Right kidney (tissue), 9 donors: ENCODE measurements at places on chromosomes 6 and 20.
A peak's percentile ranks its signal among the peaks of the same experiment; 100 is the strongest.

GRCh38 chr6:152478377-152479010 lies 158.7 kb downstream of the SYNE1 start:
- no peak for DNase-seq

DNA sequence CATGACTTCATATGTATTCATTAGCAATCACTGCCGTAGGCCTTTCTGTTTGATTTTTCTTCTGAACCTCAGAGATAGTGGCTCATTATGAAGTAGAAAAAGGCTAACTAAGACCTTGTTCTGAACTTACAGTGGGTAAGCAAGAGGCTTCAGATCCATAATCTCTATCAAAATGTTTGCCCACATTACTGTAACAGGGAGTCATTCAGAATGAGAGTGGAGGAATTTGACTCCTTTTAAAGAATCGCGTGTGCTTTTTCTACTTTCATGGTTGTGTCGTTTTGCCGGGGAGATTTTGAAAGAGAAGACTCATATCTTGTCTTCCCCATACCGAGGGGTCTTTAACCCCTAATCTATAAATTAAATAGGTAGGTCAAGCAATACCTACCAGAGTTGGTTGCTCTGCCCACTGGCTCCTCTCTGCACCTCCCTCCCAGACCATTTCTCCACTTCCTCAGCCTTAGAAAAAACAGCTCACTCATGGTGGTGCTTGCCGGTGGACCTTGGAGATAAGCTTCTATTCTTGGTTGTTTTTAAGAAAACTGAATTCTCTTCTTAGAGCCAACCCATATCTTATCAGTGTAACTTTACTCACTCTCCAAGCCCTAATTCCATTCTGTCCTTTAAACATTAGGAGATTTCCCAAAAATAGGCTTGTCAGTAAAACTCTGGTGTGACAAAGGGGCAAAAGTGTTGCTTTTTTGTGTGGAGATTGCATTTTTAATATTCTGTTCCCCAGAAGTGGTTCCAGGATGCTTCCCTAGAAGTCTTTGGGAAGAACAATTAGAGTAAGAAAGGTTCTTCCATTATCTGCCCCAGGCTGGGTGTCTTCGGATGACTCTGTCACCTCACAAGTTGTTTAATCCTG lies 56.6 kb downstream of the E2F3 start:
- DNase-seq = no peak

- DNase-seq = no peak
Observed at GRCh38 chr6:30802731-30803130, 58.4 kb upstream of the IER3 start.

DNA sequence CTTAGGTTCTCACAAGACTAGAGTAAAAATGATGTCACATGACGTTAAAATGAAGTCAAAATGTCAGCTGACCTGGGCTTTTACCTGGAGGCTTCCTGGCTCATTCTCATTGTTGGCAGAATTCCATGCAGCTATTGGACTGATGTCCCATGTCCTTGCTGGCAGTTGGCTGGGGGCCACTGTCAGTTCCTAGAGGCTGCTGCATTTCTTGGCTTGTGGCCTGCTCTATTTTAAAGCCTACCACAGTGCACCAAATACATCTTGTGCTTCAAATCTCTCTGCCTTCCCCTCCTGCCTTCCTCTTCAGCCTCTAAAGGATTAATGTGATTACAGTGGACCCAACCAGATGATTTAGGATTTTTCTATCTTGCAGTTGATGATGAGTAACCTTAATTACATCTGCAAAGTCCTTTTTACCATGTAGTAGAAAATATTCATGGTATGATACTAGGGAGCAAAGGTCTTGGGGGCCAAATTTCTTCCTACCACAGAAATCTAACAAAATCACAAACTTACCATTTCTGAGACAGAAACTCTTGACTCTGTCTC lies 81.9 kb downstream of the FIG4 start:
- DNase-seq = no peak

DNA sequence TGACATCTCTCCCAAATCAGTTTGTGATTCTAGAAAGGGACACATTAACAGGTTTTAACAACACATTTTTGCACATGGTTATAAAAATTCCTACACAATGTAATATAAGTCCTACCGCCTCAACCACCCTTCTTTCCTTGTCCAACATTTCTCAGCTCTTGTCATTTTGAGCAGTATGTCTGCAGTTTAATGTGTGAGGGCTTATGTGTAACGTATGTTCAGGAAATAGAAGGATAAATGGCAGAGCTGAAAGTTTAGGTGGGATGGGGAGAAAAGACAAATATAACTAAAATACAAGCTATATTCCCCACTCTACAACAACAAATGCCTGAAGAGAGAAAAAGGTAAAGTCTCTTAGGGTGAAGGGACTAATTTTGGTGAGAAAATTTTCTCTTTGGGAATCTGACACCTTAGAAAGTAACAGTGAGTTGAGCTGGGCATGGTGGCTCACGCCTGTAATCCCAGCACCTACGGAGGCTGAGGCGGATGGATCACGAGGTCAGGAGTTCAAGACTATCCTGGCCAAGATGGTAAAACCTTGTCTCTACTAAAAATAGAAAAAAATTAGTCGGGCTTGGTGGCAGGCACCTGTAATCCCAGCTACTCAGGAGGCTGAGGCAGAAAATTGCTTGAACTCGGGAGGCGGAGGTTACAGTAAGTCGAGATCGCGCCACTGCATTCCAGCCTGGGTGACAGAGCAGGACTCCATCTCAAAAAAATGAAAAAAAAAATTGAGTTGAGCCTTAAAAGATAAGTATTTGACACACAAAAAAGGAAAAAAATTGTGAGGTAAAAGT lies 5.1 kb downstream of the PNRC1 start:
- DNase-seq = no peak

- no peak for DNase-seq
Observed at GRCh38 chr6:166377721-166378120, 5.0 kb downstream of the MPC1 start.

GRCh38 chr6:82686719-82687118 lies 323.1 kb downstream of the TPBG start:
- no peak for DNase-seq

GRCh38 chr20:47284373-47284772 lies 72.1 kb downstream of the ZMYND8 start:
- DNase-seq = no peak

GRCh38 chr20:29497261-29497671 lies 1760.2 kb upstream of the DEFB115 start:
- DNase-seq = no peak

- DNase-seq = no peak
Observed at GRCh38 chr20:36791862-36792261, 18.3 kb upstream of the DSN1 start.

- no peak for DNase-seq
Observed at GRCh38 chr6:28003059-28003458, 46.0 kb downstream of the OR2B6 start.

DNA sequence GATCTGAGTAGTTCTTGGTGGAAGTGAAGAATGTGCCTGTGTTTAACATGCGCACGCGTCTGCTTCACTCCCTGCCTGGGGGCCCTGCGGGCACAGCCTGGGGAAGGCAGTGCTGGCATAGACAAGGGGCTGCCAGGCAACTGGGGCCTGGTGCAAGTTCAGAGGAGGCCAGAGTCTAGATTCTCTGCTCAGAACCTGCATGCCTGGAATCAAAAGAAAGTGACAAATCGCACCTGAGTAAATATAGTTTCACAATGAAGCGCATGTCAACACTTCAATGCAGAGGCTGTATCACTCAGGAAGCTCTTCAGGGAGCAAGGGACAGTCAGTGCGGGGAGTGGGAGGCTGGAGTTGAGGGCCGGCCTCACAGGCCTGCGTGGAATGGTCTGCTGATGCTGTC lies 24.2 kb upstream of the PPP1R14C start:
- peak; percentile 37 for DNase-seq

GRCh38 chr6:53834132-53834531 lies 39.3 kb downstream of the LRRC1 start:
- DNase-seq = no peak

- no peak for DNase-seq
Observed at GRCh38 chr20:10282979-10283456, 64.4 kb downstream of the SNAP25 start.

DNA sequence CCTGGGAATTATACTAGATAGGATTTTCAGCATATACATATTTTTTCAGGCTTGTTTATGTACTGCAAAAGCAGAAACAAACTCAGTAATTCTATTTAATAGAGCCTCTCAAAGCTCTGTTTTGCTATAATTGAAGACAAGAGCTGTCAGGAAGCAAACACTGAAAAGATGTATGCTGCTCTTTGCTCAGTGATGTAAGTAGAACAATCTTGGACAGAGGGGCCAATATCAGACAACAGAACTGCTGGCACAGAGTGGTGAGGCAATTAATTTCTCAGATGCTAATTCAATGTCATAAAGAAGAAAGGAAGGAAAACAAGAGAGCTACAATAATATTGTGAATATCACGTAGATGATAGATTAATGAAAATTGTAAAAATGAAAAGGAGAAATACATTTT lies 663.3 kb upstream of the ADGRB3 start:
- DNase-seq = no peak

DNA sequence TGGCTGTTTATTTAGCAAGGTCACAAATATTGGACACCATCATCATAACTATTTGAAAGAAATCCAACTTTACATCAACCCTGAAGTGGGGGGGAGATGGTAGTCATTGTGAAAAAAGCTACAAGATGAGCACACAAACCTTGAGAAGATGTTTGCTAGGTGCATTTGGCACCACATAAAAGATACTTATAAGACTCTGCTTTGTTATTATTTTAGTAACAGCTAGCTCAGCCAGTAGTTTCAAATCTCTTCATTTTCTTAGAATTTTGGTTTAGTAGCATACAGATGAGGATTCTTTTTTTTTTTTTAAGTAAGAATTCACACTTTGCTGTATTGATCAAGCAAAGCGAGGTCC lies 14.4 kb downstream of the ADTRP start:
- DNase-seq = no peak

GRCh38 chr20:45427236-45428149 lies 11.6 kb downstream of the PIGT start:
- DNase-seq = no peak

GRCh38 chr6:5674721-5675120 lies 332.0 kb downstream of the NRN1 start:
- no peak for DNase-seq

- no peak for DNase-seq
Observed at GRCh38 chr6:130326496-130326895, 39.3 kb upstream of the TMEM200A start.

DNA sequence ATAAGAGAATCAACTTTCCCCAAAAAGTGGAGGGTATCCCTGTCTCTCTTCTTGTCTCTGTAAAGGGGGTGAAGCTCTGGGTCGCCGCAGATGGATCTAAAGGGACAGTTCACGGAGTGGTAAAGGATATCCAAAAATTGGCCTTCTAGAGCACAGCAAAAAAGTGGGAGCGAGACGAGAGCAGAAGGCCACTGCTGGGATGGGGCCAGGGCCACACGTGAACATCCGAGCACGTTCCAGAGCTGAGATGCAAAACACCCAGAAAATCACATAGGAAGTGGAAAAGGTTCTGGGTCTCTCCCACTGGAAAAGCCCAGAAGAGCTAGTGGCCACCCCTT lies 837 bp downstream of the TRAM2 start:
- no peak for DNase-seq
